Right cardiac atrium (tissue), 5 donors: ENCODE measurements at places on chromosomes 6 and 20. TPM values are rescaled to one million over a fixed set of nuclear protein-coding genes. Genes with fewer than 3 reads are reported as not detected.

Gene ADGRB3
- 0.88 TPM for polyA plus RNA-seq

Gene TOMM6
- 228 TPM for polyA plus RNA-seq

Gene ZDHHC14
- polyA plus RNA-seq, result 20.2 TPM

Gene FAM210B
- polyA plus RNA-seq, result 29.4 TPM

Gene EFCAB8
- polyA plus RNA-seq, result not detected

Gene TMEM170B
- 1.8 TPM for polyA plus RNA-seq

Gene PLA2G7
- 0.16 TPM for polyA plus RNA-seq

Gene ENPP4
- polyA plus RNA-seq, result 16.6 TPM

Gene SLC22A2
- polyA plus RNA-seq, result 0.05 TPM
